ENCODE measurements at places on chromosomes 1 and 21. TPM values are rescaled to one million over a fixed set of nuclear protein-coding genes. Genes with fewer than 3 reads are reported as not detected.

The S100A9 gene
- 9.9 TPM for total RNA-seq

The FOXO6 gene
- 1.1 TPM for total RNA-seq

The SPRR2B gene
- not detected for total RNA-seq

The NUF2 gene
- total RNA-seq = 0.15 TPM

The AADACL4 gene
- not detected for total RNA-seq

The MXRA8 gene
- 15.0 TPM for total RNA-seq

The PLA2G2C gene
- not detected for total RNA-seq

The ABCG1 gene
- 15.0 TPM for total RNA-seq

The ZMPSTE24 gene
- total RNA-seq = 31.5 TPM

The KIF17 gene
- total RNA-seq = 2.7 TPM

The NECAP2 gene
- 11.0 TPM for total RNA-seq

DNA sequence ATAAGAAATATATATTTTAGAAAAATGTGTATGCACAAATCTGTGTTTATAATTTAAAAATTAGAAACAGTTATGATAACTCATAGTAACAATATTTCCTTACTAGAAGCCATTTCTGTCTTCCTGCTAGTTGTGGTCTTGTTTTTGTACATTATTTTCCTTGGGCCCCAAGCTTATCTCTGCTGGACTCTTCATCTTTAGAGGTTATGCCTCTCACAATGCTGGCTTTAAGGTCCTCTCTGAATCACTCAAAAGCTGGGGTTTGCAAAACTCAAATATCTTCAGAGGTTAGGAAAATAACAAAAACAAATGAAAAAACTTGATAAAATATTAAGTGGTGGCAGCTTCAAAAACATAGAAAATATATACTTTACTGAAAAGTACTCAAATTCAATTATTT lies 133.8 kb downstream of the PTPRC start:
- no peak for DNase-seq

DNA sequence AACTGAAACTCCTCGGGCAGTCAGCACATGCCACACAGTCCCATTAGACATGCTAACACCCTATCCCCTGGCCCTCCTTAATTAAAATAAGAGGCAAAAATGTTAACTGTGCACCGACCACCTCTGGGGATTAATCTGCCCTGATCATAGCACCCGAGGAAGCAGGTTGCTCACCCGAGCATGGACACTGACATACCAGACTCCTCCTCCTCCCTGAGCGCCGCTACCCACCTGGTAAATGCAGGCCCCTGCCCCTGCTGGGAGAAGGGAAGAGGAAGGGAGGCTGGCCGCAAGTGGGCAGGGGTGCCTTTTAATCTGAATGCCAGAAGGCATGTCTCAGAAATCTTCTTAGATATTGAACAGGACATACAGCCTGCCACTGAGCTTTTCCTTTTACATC lies 360.9 kb downstream of the RRAGC start:
- no peak for DNase-seq

- DNase-seq = no peak
Observed at GRCh38 chr1:107740579-107740978, 224.4 kb downstream of the VAV3 start.

DNA sequence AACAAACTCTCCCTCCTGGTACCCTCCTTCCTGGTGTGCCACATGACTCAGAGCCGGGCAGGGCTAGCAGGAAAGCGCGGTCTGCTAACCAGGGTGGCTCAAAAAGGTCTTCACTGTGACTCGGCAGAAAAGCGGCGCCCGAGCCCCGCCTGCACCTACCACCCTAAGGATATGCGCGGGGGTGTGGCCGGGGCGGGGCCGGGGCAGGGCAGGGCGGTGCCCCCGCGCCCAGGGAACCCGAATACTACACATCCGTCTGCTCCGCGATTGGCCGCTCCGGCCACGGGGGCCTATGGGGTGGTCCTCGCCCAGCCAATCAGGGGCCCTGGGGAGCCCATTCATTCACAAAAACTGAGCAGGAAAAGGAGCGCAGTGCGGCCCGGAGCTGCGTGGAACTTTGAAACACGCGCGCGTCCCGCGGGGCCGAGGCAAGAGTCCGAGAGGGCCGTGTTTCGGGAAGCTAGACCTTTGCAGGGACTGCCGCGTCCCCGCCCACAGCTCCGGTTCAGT lies 1.7 kb downstream of the LRP8 start:
- DNase-seq = peak; percentile 82

- no peak for DNase-seq
Observed at GRCh38 chr1:9658199-9658598, 6.7 kb downstream of the PIK3CD start.

GRCh38 chr1:172357753-172358385 lies 62.6 kb upstream of the C1orf105 start:
- no peak for DNase-seq

DNA sequence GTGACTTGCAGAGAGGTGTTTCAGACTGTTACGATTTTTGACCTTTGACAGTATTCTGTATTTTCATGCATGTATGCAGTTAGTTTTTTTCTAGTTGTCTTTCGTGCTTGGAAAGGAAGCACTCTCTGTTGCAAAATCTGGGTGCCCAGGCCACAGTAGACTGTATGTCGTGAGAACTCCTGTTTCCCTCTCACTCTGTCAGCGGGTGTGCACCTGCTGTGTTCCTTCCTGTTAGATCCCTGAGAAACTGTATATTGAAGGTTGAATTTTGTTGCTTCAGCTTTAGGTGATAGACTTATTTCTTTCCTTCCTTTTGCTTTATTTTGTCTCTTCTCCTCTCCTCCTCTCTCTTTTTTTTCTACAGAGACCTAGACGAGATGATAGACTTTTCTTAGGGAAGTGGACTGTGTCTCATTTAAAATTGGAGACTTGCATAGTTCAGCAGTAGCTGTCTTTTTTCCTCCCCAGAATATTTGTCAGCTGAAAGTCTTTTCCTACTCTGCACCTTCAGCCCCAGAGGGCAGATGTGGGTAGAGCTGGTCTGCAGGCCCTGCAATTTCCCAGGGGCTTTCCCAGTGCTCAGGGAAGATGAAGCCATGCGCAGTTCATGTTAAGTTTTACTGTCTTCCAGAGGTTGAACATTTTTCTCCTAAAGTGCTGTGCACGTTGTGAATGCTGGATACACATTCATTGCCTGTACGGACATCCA lies 1.4 kb downstream of the TRAPPC10 start:
- DNase-seq = no peak

DNA sequence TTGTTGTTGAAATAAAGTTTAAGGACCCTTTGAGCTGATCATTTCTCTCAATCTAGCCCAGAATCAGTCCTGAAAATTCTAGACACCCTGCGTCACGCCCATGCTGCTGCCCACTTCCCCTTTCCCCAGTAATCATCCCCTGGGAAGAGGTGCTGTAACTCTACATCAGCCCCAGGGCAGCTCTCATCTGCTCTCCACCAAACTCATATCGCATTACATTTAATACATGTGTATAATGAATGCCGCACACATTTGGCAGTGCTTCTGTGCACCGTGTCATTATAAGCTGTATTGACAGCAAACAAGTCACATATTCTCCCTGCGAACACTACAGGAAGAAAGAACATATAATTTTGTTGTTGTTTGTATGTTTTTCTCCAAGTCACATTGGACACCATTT lies 539.7 kb upstream of the DAB1 start:
- no peak for DNase-seq

DNA sequence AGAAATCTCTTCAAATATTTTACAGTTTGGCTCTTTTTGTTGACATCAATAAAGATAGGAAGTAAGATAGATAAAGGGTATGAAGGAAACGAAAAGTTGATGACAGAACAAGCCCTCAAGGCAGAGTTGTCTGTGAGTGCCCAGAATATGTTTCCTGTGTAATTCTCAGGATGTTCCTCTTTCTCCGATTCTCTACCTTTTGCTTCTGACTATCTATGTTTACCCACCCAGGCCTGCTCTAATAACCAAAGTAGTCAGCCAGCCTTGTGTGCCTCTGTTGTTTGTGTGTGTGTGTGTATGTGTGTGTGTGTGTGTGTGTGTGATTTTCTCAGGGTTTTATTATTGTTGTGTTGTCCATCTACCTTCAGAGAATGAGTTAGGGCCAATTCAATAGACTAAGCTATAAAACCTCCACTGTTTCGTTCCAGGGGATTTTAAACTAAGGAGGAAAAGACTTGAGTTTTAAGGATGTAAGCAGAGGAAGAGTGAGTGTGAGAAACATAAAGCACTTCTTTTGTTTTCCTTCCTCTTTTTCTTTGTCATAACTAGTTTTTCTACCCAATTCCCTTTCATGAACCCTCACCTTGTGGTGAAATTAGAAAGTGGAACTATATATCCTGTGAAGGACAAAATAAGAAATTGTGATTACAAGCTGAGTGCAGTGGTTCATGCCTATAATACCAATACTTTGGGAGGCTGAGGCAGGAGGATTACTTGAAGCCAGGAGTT lies 627.4 kb upstream of the NR5A2 start:
- DNase-seq = no peak

GRCh38 chr1:50179639-50180038 lies 70.9 kb downstream of the ELAVL4 start:
- no peak for DNase-seq

GRCh38 chr1:162886705-162887104 lies 25.7 kb upstream of the CCDC190 start:
- no peak for DNase-seq

DNA sequence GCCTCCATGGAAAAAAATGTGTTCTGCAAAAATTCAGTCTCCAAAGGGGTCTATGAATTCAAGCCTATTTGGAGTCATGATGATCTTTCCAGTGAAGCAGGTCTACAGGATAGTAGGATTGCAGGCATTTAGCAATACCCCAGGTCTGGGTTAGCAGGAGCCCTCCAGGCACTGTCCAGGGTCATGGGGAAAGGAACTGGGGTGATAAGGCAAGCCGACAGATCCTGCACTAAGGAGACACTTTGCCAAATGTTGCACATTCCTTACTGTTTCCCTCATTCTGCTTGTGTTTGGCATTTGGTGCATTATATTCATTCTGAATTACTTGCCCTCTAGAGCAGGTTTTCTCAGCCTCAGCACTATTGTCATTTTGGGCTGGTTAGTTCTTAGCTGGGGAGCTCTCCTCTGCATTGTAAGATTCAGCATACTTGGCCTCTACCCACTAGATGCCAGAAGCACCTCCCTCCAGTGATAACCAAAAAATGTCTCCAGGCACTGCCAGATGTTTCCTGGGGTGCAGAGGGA lies 333.3 kb upstream of the PLXNA2 start:
- no peak for DNase-seq

GRCh38 chr1:71835442-71835813 lies 446.9 kb downstream of the NEGR1 start:
- no peak for DNase-seq

DNA sequence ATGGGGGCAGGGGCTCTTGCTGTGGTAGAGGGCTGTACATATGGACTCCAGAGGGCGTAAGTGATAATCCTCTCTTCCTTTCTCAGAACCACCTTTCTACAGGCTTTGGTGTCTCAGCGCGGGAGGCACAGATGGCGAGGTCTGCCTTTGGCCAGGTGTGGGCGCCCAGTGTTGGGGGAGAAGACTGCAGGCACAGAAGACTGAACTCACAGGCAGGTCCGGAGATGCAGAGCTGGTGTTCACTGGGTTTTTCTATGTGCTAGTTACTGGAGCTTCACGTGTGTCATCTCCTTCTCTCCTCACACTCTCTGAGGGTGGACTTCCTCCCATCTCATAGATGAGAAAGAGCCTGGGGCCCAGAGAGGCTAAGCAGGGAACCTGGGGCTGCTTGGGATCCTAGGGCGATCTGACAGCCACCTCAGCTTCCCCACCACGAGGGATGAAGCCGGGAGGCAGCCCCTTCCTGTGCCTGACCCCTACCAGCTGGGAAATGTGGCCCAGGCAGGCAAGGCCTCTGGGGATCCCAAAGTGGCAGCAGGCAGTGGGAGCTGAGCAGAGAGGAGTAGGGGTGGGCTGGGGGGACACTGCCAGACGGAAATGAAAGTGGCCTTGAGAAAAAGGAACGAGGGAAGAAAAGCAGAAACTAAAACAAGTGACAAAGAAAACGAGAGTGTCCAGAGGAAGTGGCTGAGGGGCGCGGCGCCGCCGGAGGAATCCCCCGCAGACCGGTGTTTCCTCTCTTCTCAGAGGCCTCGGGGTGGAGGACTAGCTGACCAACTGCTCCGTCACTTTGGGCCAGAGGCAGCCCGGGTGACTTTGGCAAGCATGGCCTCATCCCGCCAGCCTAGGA lies 191.6 kb downstream of the HIVEP3 start:
- peak; percentile 71 for DNase-seq

- DNase-seq = no peak
Observed at GRCh38 chr21:41640748-41641509, 125.9 kb downstream of the RIPK4 start.

- no peak for DNase-seq
Observed at GRCh38 chr1:201594575-201595245, 55.8 kb downstream of the NAV1 start.

- DNase-seq = no peak
Observed at GRCh38 chr1:176885751-176886150, 278.8 kb downstream of the ASTN1 start.

GRCh38 chr1:27150183-27150582 lies 4.7 kb downstream of the SLC9A1 start:
- no peak for DNase-seq

DNA sequence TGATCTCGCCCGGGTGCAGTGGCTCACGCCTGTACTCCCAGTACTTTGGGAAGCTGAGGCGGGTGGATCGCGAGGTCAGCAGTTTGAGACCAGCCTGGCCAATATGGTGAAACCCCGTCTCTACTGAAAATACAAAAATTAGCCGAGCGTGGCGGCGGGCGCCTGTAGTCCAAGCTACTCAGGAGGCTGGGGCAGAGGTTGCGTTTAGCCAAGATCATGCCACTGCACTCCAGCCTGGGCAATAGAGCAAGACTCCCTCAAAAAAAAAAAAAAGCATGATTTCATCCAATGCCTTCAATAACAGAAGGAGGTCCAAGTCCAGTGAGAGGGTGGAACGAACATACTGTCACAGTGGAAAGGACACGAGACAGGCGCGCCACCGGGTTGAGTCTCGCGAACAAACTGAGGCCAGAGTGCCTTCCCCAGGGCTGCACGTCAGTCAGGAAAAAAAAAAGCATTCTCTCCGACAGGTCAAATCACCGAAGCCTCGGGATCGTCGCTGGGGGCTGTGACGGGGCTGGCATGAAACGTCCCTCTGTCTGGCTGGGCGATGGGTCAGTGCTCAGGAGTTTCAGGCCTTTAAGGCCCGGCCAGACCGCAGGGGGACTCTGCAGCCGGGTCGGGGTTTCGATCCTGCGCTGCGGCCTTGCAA lies 8.4 kb upstream of the CROCC start:
- no peak for DNase-seq

Measured in heart right ventricle (tissue), 16 donors.